ENCODE measurements at places on chromosomes 2 and 18.
A peak's percentile ranks its signal among the peaks of the same experiment; 100 is the strongest.

DNA sequence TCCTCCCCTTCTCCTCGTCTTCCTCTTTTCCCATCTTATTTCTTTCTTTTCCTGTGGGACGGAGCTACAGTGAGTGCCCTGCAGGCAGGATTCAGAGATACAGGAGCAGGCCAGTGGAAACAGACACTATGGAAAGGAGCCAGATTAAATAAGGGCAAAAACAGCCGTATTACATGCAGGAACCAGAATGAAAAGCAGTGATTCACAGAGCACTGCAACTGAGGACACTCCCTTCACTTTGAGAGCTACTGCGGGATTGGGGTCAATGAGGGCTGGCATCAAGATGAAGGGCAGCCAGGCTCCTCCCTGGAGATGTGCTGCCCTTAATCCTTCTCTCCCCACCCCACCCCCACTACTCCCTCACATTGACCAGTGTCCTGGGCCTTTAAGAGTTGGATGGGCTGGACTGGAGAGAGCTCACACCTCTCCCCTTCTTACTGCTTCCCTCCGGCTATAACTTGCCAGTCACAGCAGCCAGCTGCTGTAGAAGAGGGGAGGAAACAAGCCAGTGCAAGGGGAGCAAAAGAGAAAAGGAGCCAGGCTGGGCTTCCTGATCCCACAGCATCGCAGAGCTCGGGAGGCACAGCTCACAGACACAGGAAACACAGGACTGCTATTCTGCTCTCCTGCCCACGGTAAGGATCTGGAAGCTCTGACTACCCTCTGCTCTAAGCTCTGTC lies at the start of gene PLCD4:
TSS of gene PLCD4 (plus strand) at position 464 of the 680 bp plus-strand sequence. CDS start 7,841 bp downstream, outside the sequence.
- no peak for DNase-seq

- DNase-seq = no peak
Observed at GRCh38 chr2:12504443-12504842, 212.3 kb upstream of the TRIB2 start.

DNA sequence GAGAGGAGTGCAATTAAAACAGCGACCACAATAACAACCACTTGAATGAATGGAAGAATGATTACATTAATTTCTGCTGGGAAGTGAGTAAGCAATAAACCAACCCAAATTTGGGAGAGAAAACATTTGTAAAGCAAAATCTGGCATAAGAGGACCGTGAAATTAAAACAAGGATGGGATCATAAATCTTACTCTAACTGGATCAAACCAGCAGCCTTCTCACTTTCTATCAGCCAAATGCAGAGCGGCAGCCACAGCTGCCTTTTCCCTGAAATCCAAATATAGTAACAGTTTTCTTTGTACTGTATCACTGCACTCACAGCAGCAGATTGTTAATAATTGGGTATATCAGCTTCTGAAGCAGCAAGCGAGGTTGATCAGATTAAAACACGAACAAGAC lies 245.2 kb upstream of the REG3G start:
- no peak for DNase-seq

- no peak for DNase-seq
Observed at GRCh38 chr2:4908461-4908860, 783.7 kb upstream of the SOX11 start.

- DNase-seq = no peak
Observed at GRCh38 chr18:48589797-48590519, 51.1 kb downstream of the CTIF start.

DNA sequence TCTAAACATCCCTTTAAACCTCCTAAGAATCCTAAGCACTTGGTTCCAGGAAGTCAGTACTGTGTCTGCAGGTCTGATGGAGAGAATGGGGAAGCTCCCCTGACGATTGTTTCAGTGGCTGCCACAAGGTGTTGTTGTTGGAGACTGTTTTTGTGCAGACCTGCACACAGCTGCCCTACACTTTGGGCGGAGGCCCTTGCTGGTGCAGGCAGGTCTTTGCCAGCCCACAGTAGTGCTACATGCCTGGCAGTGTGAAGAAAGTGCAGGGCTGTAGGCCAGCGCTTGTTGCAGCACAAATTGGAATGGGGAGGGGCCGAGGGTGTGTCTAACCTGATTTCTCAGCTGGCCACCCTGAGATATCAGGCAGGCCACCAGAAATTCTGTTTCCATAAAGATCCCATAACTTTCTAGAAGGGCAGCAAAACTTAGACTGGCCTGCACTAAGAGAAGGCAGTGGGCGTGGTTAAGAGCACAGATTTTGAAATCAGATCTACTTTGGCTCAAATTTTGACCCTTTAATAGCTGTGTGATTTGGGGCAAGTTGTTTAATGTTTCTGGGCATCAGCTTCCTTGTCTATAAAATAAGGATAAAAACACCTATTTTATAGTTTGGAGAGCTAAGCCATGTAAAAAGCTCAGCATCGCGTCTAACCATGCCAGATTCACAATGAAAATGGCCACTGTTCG lies 83.7 kb upstream of the SLC1A4 start:
- DNase-seq = no peak

GRCh38 chr2:11527001-11527400 lies 6.8 kb upstream of the GREB1 start:
- no peak for DNase-seq

DNA sequence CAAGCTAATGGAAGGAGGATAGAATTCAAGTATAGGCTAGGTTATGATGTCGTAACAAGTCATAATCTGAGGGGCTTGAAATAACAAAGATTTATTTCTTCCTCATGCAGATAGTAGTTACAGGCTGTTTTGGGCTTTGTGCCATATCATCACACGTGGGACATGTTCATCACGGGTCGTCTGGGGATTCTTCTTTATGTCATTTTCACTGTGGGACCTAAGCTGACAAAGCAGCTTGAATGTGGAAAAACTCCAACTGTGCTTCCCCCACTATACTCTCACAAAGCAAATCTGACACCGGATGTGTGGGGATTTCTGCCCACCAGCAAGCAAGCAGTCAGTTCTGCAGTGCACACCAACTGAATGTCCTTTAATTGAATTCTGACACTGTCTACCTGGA lies 124.8 kb downstream of the LTBP1 start:
- DNase-seq = no peak

DNA sequence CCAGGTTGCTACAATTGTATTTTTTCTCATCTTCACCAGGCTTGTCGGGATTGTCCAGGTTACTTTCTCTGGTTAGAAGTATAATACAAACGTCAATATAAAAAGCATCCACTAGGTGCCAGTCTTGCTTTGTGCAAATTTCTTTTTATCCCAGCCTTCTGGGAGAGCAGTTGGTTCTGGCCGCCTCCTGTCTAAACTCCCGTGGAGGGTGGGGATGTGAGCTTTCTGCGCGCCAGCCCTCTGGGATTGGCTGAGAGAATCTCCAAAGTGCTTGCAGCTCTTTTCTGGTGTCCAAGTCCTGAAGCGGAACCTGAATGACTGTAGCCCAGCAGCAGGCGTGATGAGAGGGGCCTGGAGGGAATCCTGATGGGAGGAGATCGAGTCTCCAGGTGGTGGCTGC lies 22.4 kb upstream of the TOGARAM2 start:
- peak; percentile 39 for DNase-seq

DNA sequence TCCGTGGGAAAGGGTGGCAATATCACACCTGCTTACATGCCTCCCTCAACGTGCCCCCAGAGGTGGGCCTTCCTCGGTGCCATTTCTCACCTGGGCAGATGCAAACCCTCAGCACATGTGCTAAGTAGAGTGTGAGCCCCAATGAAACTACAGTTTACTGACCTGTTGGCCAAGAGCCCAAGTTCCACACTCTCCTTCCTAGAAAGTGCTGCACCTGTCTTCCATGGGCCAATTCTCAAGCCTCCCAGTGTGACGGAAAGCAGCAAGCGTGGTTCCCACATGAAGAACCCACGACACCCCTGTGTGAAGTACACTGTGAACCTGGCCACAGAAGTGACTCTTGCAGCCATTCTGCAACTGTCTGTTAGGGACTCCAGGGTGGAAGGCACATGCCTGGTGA lies 73.7 kb downstream of the UXS1 start:
- no peak for DNase-seq

DNA sequence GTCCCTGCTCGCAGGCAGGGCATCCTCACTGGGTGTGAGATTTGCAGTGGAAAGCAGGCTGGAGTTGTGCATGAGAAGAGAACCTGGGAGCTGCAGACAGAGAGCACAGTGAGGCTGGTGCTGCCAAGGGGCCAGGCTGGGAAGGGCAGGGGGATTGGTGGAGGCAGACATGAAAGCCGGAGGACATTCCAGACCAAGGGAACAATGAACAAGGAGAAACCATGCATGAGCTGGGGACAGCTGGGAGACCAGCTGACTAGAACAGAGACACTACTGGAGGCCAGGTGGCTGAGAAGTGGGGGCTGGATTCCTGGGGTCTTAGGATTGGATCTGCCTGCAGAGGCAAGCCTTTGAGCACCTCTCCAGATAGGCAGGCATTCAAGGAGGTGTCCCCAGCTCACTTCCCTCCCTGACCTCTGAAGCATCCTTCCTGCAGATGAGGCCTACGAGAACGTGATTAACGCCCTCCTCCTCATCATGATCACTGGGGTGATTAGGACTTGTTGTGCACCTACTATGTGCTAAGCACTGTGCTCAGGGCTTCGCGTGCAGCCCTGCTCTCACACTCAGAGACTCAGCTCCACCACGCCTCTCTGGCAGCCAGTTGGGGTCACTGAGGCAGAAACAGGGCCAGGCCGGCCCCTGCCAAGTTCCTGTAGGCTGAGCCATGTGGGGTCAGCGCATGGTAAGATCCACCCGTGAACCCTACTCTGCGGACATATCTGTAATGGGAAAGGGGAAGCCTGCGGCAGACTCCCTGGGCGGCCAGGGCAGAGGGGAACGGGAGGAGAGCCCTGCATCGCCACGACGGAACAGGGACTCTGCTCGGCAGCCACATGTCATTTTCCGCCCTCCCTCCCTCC lies 74.8 kb upstream of the SLC66A3 start:
- no peak for DNase-seq

GRCh38 chr2:106982350-106982749 lies 96.4 kb upstream of the ST6GAL2 start:
- DNase-seq = no peak

DNA sequence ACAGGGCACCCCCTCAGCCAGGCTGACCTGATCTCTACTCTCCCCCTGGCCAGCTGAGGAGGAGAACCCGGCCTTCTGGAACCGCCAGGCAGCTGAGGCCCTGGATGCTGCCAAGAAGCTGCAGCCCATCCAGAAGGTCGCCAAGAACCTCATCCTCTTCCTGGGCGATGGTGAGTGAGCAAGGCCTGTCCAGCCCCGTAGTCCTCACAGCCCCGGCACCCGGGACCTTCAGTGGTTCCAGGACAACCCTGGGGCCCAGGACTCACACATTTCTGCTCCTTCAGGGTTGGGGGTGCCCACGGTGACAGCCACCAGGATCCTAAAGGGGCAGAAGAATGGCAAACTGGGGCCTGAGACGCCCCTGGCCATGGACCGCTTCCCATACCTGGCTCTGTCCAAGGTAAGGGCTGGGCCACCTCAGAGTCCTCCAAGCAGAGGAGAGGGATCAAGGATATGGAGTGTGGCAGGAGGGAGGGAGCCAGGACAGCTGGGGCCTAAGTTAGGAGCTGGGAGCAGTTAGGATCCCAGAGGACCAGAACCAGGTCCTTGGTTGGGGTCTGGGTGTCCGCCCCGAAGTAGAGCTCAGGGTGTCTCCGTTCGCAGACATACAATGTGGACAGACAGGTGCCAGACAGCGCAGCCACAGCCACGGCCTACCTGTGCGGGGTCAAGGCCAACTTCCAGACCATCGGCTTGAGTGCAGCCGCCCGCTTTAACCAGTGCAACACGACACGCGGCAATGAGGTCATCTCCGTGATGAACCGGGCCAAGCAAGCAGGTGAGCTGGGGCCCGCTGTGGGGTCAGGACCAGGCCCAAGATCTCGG lies 555 bp downstream of the ALPI start:
- no peak for DNase-seq

- no peak for DNase-seq
Observed at GRCh38 chr2:100453853-100454252, 16.4 kb upstream of the NMS start.

- DNase-seq = no peak
Observed at GRCh38 chr2:21382701-21383520, 259.1 kb downstream of the TDRD15 start.

DNA sequence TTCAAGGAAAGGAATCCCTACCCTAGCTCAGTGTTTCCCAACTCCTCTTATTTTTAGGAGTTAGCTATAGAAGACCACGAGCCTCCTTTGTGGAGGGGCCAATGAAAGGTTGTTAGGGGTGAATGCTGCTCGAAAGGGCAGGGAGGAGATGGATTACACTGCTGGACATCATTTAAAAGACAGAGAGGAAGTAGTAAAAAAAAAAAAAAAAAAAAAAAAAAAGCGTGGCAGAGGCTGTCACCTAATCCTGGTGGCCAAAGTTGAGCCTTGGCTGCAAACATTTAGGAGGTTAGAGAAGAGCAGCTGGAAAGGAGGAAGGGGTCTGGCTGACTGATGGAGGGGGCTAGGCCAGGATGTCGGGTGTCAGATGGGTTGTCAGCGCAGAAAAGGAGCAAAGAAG lies 139.0 kb upstream of the KLF7 start:
- DNase-seq = no peak

GRCh38 chr2:25043241-25043867 lies 1.5 kb downstream of the EFR3B start:
- no peak for DNase-seq

DNA sequence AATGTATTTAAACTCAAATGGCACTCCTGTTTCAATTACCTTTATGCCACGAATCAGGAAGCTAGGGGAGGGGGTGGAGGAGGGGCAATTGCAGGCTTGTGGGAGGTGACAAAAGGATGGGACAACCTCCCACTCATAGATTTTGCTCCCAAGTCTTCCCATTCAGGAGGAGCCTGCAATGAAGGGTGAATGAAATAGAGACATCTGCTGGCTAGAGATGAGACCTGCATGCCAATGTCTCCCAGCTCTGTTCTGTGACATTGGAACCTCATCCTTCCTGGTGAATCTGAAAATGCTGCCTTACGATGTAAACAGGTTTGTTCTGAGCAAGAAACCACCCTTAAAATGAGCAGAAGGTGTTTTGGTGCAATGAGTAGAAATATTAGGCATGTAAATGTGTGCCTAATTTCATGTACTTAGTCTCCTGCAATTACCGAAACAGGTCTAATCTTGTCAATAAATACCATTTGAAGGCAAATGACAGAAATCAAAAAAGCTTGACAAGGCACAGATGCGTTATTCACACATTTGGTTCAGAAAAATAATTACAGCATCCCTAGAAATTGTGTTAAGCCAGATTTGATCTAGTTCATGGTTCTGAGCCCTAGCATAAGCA lies 2.7 kb upstream of the PID1 start:
- peak; percentile 33 for DNase-seq

DNA sequence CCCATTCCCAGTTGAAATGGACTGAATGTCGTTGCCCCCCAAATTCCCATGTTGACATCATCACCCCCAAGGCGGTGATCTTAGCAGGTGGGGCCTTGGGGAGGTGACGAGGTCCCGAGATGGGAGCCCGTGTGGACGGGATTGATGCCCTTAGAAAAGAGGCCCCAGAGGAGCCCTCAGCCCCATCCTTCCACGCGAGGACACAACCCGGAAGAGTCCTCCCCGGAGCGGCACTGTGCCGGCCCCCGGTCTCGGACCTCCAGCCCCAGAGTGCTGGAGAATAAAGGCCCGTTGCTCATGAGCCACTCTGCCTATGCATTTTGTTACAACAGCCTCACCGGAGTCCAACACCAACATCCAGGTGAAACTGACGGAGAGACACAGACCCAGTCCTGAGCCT lies 30.4 kb upstream of the SALL3 start:
- DNase-seq = no peak

GRCh38 chr2:95346231-95346737 lies 49.1 kb downstream of the KCNIP3 start:
- DNase-seq = no peak

- no peak for DNase-seq
Observed at GRCh38 chr18:12886498-12887126, 2.6 kb upstream of the PTPN2 start.

- DNase-seq = no peak
Observed at GRCh38 chr2:171241771-171242170, 81.1 kb upstream of the TLK1 start.

Data from GM19239 (cell line).